SHP77 (cell line): ENCODE measurements at places on chromosomes 1 and 21.
A peak's percentile ranks its signal among the peaks of the same experiment; 100 is the strongest.

DNA sequence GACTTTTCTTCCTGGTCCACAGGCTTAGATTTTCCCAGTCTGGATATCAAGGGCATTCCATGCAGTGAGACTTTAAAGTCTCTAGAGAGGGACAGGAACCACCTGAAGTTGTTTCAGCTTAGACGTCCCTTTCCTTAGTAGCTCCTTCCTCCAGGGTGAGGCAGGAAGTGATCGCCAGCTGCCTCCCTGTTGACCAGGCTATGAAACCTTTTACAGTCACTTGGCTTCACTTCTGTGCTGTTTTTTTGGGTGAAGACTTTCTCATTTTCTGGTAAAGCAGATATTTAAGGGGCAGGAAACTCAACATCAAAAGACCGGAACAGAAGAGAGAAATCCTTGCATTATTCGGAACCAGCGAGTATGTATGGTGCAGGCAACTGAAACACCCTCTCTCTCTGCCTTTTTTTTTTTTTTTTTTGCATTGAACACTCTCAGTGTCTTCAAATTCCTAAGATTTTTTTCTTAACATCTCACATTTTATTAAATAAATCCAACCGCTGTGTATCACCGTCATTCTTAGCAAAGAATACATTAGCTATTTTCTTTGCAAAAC, 234.6 kb upstream of the IRF2BP2 start:
- no peak for DNase-seq

DNA sequence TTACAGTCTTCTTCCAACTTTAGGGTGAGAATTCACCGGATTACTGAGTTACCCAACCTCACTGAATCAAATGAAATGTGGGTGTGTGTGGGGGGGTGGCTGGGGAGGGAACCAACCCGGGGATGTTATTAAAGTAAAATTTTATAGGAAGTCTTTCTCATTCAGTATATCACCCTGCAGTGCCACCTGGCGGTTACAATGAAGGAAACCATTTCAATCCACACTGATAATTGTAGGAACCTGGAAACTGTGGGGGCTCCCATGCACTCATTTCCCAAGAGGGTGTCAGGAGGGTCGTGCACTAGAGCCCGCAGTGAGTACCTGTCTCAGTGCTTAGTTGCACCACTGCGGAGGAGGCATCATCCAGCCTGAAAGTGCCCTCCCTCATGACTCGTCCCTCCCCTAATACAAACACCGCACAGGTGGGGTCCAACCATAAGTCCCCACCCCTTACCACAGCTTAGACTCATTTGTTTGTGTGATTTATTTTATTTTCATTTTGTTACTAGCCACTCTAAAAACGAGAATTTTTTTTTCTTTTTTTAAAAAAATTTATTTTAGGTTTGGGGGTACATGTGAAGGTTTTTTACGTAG, 29.1 kb upstream of the IGSF5 start:
- peak; percentile 54 for DNase-seq

- no peak for DNase-seq
These were observed 37.4 kb downstream of the BTBD8 start for GRCh38 chr1:92117526-92117925.

DNA sequence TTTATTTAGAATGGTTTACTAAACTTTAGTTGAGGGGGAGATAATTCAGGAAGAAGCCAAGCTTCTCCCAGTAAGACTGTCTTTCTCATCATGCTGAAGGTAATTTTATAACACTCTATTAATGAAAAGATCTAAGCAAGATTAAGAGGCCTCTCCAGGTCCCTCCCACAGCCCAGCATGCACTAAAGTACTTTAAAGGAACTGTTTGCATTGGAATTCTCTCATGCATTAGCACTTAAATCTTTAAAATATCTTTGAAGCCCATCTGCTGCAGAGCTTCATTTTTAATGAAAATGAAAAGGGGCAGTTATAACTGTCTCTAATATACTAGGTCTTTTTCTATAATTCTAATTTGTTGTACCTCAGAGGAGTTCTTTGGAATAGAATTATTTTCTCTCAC, 1379.1 kb upstream of the ADGRL4 start:
- DNase-seq: no peak

GRCh38 chr21:37367336-37367702, 746 bp downstream of the DYRK1A start:
- DNase-seq: no peak

- peak; percentile 70 for DNase-seq
These were observed 746 bp upstream of the LAMC1 start for GRCh38 chr1:183022202-183023145.

DNA sequence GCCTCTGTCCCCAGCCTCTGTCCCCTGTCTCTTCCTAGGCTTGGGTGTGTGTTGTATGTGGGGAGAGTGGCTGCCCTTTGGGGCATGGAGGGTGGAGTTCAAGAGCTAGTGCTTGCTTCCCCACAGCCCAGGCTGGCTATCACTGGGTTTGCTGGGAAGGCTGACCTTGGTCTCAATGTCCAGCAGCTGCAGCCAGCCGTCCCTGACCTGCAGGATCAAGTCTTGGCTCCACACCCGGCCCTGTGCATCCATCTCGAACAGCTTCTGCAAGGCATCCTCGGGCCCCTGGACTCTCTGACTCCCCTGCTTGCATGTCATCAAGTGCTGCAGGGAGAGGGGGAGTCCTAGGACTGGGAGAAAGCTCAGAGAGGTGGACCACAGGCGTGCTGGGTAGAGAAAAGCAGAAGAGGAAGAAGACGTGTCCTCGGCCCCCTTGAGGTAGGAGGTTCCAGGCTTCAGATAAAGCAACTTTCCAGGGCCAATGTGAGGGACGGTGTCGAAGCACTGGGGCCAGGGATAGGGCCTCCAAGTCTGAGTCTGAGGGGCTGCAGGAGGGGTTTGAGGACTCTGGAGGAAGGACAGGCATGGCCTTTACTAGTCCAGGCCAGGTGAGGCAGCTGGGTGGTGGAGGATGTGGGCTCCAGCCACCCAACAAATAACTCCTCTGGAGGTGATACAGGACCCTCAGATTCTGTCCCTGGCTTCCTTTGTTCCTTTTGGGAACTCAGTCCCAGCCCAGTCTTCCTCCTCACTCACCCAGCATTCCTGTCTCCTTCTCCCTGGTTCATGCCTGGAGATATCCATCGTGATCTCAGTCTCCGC, 4.0 kb downstream of the EPS8L3 start:
- no peak for DNase-seq

DNA sequence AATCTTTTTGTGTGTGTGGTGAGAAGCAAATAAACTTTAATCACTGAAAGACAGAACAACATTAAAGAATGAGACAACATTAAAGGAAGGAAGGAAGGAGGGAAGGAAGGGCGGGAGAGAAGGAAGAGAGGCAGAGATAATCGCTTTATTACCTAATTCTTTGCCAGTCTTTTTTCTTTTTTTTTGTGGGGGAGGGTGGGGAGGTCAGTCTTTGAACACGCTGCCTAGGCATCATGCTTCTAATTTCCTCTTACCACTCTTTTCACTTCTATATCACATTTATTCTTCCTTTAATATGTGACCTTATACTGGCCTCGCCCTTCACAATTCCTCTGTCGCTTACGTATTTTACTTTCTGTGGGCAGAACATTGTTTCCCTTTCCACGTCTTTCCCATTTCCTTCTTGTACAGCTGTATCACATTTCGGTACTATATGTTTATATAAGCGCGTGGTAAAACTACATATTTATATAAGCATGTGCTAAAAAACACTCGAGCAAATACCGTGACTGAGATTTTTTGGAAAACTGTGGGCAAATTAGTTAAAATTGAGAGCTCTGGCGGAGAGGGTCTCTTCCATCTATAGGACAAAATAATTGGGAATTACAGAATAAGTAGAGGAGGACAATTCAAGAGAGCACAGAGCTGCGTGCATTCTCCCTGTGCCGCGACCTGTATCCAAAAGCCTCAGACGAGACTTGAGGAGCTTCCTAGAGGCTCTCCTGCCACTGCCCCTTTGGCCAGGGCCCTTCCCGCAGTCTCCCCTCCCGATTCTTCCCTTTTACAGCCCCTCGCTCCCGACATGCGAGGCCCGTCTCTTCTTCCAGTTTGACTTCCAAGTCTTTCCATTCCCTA, 823 bp upstream of the PRKAA2 start:
- DNase-seq: peak; percentile 28

GRCh38 chr1:178192686-178193085, 98.8 kb downstream of the RASAL2 start:
- no peak for DNase-seq

- DNase-seq: no peak
These were observed 647.4 kb downstream of the USP25 start for GRCh38 chr21:16377120-16377658.
